OCI-LY7 (cell line): ENCODE measurements at places on chromosomes 11 and 22. TPM values are rescaled to one million over a fixed set of nuclear protein-coding genes. Genes with fewer than 3 reads are reported as not detected.

GLB1L2 gene
- total RNA-seq, result not detected in 2 replicates

DNA sequence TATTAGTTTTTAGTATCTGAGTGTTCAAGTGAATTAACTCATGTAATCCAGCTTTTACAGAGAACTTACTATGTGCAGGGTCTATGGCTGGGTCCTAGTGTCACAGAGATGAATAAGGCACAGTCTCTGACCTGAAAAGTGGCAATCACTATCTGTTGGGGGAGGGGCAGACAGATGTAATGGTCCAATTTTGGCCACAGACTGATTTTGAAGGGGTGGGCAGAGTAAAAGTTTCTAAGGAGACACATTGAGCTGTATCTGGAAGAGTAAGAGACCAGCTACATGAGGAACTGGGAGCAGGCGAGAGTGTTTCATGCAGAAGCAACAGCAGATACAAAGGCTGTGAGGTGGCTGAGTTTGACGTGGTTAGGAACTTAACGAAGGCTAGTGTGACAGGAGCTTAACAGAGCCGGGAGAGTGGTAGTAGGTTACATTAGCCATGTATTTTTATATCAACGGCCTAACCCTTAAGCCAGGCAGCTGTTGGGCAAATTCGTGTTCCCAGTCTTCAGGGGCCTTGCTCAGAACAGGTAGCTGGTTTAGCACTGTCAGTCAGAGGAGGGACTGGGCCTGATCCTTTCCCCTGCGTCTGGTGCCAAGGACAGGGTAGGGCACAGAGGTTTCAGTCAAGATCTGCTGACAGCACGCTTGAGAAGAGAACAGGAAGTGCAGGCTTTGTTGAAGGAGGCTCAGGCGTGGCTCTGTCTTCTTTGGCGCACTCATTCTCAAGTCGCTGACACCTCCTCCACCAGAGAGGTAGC, 1.4 kb upstream of the STIM1 start:
- peak; percentile 93 for DNase-seq

DNA sequence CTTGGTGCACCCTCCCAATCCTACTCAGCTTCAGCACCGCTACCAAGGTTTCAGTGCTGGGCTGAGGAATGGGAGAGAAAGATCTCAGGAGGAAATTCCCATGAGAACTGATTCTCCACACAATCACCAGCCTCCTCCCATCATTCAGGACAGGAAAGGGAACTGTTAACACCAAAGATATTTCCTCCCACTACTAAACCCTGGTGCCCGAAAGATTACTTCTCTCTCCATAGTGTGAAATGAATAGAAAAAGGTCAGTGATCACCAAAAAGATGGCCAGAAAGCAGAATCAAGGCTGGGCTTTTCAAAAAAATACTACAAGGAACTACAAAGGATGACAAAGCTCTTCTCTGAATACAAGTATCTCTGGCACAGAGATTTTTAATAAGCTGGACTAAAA, 26.1 kb downstream of the TCIRG1 start:
- no peak for DNase-seq

- DNase-seq, result no peak
Measured at GRCh38 chr11:112526699-112527416, 266.2 kb upstream of the PLET1 start.

DNA sequence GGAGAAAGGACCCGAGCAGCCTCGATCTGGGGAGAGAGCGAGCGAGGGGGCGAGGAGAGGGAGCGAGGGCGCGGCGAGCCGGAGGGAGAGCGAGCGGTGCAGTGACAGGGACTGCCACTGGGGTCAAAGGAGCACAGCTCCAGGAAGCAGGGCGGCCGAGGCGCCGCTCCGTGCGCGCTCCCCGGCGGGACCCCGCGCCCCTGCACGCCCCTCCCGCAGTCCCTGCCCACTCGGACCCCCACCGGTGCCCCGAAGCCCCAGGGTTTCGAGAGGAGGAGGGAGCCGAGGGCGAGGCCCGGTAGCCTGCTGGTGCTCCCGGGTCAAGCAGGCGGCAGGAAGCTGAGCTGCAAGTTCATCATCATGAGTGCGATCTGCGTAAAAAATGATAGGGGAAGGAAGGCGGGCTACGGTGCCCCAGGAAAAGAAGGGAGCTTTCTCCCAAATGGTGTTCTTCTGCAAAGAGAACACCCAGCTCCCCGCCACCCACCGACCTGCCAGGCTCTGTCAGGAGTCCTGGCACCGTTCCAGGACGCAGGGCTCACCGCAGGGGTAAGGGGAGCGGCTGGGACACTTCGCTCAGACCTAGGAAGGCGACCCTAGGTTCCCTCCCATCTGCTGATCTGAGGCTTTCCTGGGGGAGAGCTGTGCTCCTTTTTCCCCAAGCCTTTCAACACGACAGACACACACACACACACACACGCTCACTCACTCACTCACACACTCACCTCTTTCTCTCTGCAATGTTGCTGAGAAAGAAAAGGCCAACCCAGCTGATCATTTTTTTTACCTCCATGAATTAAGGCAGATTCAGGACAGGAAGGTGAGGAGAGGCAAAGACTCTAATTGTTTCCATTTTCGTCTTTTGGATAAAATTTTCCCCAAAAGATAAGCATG, at the start of gene MPPED2:
Gene MPPED2, minus strand, starts transcription at position 103 of the 894 bp plus-strand sequence. CDS start 5,980 bp downstream, outside the sequence.
- DNase-seq, result no peak

GRCh38 chr11:93192163-93192562, 5.6 kb downstream of the SLC36A4 start:
- DNase-seq, result no peak
